ENCODE measurements at places on chromosomes 2 and 18. TPM values are rescaled to one million over a fixed set of nuclear protein-coding genes. Genes with fewer than 3 reads are reported as not detected.

Gene C2orf80
- total RNA-seq: not detected

Gene PLA2R1
- 4.7 TPM for total RNA-seq

DNA sequence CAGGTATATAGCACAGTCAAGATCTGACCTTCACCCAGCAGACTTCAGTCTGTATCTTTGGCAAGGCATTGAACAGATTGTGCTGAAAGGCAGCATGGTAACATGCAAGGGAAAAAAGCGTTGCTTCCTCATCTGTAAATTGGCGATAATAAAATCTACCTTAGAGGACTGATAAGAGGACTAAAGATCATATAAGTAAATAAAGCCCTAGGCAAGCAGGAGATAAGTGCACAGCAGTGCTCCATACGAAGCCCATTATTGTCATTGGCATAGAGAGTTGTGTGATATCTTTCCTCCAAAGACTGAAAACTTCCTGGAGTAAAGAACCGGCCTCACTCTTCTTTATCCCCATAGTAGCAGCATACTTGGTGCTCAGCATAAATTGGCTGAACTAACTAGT, 162.6 kb downstream of the ANKRD44 start:
- DNase-seq: no peak

GRCh38 chr2:110737783-110738182, 5.4 kb downstream of the ACOXL start:
- no peak for DNase-seq

DNA sequence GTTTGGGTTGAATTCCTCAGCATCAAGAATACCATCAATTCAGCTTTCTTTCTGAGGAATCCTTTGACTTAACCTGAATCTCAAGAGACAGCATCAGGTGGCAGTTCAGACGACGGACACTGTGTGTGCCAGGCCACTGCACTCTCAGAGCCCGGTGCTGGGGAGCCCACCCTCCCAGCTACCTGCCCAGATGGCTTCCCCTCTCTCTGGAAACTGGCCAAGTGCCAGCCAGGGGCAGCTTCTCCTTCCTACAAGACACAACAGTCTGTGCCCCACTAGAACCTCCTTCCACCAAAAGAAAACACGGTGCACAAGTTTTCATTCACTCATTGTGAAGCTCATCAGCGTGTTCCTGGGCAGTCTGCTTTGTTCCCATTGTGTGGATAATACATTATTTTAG, 28.5 kb downstream of the MAL start:
- DNase-seq: no peak

GRCh38 chr18:61039251-61039650, 294.0 kb upstream of the CDH20 start:
- no peak for DNase-seq

Measured in heart left ventricle (tissue), 16 donors.